ENCODE measurements at places on chromosomes 11 and 22. TPM values are rescaled to one million over a fixed set of nuclear protein-coding genes. Genes with fewer than 3 reads are reported as not detected.

DNA sequence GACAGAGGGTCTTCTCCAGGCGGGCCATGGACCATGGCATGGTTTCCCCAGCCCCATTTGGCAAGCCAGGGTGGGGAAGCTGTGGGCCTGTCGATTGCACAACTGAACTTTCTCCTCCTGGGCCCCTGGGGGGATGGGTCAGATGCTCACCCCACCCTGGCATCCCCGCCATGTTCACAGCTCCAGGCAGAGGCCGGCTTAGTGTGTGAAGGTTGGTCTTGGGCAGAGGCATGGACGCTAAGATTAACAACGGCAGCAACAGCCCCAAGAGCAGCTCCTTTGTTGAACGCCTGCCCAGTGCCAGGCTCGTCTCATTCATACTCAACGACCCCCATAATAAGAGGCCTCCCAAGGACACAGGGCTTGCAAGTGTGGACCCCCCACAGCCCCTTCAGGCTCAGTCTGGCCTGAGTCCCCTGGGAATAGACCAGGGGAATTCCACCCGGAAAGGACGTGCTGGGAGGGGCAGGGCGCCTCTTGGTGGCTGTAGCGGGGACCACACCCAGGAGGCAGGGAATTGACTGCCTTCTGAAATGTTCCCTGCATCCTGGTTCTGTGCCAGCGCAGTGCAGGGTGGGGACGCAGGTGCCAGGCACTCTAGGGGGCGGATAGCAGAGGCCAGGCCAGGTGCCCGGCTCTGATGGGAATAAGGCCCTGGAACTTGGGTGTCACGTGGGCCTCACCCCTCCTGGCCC is 8.3 kb downstream of the TSPO start:
- no peak for DNase-seq

DNA sequence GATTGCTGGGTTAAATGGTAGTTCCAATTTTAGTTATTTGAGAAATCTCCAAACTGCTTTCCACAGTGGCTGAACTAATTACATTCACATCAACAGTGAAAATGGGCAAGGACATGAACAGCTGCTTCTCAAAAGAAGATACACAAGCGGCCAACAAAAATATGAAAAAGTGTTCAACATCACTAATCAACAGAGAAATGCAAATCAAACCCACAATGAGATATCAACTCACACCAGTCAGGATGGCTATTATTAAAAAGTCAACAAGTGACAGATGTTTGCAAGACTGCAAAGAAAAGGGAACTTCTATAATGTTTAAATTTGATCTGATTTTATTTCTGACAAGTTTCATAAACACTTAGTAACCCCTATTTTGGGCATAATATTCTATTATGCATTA is 537.5 kb downstream of the DLG2 start:
- DNase-seq = no peak

Gene OR51B5
- 1.4 TPM for total RNA-seq

Gene KCNJ11
- 6.6 TPM for total RNA-seq

DNA sequence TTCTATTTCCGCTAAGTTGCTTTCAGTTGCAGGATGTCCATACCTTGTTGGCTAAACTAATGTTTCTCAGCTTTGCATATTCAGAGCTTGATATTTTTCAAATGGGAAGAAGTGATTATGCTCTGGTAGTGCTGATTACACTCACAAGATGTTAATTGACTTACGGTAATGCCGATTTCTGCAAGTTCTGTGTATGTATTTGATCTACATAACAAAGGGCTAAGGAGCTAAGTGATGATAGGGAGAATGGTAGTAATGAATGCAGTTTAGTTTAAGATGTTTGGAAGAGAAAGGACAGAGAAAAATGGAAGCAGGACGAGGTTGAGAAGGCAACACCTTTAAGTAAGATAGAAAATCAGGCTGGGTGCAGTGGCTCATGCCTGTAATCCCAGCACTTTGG is 61.4 kb downstream of the FAM83F start:
- DNase-seq = no peak

DNA sequence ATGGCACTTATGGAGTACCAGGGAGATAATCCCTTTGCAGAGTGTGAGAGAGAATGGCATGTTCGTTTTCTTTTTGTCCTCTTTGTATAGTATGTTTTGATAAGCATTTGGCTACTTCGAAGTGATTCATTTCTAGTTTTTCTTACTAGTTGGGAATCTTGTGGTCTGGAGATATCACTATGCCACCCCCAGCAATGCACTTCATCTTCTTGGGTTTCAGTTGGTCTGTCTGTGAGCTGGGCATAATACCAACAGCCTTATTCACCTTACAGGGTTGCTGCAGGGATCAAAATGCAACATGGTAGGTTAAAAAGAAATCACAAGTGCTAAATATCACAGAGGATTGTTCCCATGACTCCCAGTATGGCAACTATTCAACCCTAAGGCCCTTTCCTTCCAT is 387.8 kb upstream of the CADM1 start:
- no peak for DNase-seq

Gene KCTD14
- 4.0 TPM for total RNA-seq

DNA sequence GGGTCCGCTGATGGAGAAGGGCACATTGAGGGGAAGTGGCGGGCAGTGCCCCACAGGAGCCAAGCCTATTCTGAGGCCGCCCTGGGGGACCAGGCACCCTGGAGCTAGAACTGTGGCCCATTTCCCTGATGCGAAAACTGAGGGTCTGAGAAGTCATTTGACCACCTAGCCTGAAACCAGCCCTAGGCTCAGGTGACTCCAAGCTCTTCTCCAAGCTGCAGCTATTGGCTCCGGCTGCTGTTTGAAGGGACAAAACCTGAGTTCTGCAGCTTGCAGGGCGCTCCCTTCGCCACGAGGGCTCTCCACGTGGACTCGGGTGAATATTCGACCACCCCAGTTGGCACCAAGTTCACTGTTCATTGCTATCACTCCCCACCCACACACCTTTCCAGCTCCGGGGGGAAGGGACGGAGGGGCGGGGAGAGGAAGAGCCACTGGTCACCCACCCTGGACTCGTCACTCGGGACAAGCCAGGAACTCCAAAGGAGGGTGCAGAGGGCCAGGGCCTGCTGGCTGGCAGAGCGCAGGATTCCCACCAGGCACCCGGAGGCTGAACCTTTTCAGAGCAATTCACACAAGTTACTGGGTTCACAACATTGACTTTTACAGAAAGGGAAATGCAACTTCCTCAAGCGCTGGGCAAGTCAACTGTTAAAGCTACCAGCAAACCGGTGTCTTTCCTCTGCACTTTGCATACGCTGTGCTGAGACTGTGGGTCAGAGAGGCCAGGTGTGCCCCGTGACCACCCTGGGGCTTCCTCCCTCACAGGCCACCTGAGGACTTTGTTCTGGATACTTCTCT is 1.1 kb upstream of the RAC2 start:
- DNase-seq = no peak

DNA sequence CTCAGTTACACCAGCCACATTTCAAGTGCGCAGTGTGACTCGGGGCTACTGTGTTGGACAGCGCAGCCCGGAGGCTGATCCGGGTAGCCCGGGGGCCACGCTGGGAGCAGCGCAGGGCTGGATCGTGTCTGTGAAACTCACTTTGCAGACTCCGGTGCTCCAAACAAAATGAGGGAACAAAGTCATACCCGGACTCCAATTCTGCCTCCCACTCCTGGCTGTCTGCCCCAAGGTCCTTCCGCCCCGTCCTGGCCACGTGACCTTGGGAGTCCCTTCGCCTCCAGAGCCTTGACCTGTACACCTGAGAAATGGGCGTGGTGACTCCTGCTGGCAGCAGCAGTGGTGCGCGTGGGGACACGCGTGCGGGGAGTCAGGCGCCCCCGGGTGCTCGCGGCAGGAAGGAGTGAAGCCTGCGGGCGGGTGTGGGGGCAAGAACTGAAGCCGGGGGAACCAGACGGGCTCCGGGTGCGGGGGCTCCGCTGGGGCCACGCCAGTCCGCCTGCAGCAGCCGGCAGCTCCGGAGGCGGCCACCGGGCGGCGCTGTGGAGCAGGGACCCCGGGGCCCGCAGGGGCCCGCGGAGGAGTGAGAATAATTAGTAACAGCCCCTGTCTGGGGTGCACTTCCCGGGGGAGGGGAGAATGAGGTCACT is 42.4 kb downstream of the KCNJ4 start:
- DNase-seq = peak; percentile 57

- DNase-seq = peak; percentile 83
These were observed 29.1 kb downstream of the MAP6 start for GRCh38 chr11:75639762-75640181.

DNA sequence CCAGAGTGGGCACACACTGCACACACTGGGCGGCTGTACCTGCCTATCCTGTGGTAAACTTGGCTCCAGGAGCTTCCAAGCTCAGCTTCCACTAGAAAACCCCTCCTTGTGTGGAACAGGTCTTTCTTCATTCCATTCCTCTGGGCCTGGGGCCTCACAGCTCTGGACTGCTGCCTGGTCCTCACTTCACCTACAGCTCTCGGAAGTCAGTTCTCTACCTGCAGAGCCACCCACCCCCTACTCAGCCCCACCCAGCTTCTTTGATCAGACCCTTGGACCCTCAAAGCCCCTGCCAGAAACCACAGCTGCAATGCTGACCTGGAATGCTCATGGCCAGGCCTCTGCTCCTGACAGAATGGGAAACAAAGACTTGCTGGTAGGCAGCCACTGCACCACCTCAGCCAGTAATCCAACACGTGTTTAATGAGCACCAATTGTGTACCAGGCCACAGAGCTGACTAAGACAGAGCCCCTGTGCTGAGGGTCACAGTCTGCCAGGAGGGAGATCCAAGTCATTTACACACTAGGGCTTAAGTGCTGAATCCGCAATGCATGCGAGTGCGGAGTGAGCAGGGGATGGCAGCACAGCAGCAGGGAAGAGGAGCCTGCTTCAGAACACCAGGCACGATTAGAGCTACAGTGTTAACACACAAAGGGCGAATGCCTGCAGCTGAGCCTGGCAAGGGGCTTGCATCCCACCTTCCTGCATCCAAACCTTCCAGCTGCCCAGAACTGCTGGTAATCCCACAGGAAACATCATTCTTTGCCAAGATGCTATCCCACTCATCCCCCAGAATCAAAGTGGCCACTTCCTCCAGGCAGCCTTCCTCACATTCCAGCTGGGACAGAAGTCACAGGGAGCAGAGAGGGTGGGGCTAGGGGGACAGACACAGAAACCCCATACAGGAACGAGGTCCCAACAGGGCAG is 4.6 kb downstream of the GNB1L start:
- no peak for DNase-seq

Gene RBFOX2
- 77.7 TPM for total RNA-seq

Gene RNF169
- 23.8 TPM for total RNA-seq

DNA sequence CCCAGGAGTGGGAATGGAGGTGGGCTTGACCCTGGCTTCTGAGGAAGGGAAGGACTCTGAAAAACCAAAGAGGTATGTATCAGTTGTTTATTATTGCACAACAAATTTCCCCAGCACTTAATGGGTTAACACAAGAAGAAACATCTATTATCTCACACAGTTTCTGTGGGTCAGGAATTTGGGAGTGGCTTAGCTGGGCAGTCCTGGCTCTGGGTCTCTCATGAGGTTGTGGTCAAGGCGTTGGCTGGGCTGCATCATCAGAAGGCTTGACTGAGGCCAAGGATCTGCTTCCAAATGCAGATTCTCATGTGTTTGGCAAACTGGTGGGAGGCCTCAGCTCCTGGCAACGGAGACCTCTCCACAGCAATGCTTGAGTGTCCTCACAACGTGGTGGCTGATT is 17.5 kb upstream of the SMIM38 start:
- peak; percentile 54 for DNase-seq

Gene OSBPL5
- 58.3 TPM for total RNA-seq

- no peak for DNase-seq
These were observed 75.3 kb downstream of the C22orf31 start for GRCh38 chr22:28986366-28986765.

Gene POLD3
- 15.9 TPM for total RNA-seq

DNA sequence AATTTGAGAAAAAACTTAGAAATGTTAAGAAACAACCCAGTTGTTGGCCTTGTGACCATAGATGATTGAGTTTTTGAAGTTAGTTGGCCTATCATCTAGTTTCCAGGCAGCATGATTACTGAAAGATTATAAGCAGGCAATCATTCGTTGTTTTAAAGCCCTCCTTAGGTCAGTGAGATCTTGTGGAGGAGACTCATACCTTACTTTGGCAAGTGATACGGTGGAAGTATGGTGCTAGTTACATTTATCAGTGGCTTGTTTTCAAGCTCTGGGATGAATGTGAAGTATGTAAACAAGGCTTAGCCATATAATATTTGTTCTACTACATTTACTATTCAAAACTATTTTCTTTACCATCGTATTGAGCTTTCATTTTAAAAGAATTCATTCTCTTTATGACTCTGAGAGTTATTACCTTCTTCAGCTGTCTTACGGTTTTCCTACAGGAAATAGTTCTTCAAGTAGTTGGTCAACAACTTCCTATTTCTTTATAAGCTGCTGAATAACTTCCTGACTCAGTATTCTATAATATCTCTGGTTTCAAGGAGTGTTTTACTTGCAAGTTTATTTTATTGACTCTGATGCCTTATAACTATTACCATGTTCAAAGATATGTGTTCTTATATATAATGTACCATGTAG is 7.3 kb downstream of the YAP1 start:
- DNase-seq = no peak

- no peak for DNase-seq
These were observed 231.8 kb downstream of the ETS1 start for GRCh38 chr11:128355558-128355957.

Gene NLRP6
- total RNA-seq = 0.36 TPM

DNA sequence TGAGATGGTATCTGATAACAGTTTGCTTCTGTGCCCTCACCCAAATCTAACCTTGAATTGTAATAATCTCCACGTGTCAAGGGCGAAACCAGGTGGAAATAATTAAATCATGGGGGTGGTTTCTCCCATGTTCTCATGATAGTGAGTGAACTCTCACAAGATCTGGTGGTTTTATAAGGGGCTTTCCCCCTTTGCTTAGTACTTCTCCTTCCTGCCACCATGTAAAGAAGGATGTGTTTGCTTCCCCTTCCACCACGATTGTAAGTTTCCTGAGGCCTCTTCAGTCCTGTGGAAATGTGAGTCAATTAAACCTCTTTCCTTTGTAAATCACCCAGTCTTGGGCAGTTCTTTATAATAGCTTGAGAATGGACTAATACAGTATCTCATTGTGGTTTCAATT is 8.5 kb upstream of the OVCH2 start:
- no peak for DNase-seq

- no peak for DNase-seq
These were observed 1.9 kb downstream of the SLC5A1 start for GRCh38 chr22:32044913-32045312.

- no peak for DNase-seq
These were observed 28.2 kb downstream of the KCTD17 start for GRCh38 chr22:37079668-37080171.

DNA sequence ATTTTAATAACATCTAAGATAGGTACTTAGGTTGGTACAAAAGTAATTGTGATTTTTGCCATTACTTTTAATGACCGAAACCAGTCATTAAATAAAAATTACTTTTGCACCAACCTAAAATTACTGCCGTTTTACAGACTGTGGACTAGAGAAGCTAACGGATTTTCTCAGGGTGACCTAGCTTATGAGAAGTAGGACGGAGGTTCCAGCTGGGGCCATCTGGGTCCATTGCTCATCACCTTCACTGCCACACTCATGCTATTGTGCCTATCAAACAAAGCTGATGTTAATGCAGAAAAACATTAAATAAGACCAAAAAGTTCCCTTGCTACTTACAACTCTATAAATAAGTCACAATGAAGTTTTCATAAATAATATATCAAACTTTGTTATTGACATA is 38.9 kb downstream of the GRIA4 start:
- no peak for DNase-seq

GRCh38 chr11:61713906-61714305 is 33.7 kb downstream of the DAGLA start:
- DNase-seq = no peak
